ENCODE measurements at places on chromosomes 2 and 18. TPM values are rescaled to one million over a fixed set of nuclear protein-coding genes. Genes with fewer than 3 reads are reported as not detected.

DNA sequence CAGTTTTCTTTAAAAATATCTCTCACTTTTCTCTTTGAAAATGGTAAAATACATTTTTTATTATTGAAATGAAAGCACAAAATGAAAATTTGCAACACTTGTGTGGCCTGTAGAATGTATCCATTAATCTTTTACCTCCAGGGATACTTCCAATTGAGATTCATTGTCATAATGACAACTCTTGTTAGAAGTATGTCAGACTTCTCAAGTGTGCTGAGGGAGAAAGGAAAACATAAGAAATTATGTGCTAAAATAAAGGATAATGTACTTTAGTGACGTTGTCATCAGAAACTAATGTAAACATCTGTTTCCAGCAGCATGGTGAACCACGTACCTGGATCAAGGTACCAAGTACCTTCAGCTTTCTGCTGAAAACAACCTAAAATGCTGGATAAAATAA, 195.8 kb upstream of the STON1 start:
- H3K27me3 ChIP-seq = no peaks in the 10 kb centered on the region
- H3K36me3 ChIP-seq = no peaks in the 10 kb centered on the region
- no peak for DNase-seq
- no peaks in the 10 kb centered on the region for H3K4me1 ChIP-seq
- H3K27ac ChIP-seq = no peak overlapping the region
- no peak overlapping the region for H3K4me3 ChIP-seq

DNA sequence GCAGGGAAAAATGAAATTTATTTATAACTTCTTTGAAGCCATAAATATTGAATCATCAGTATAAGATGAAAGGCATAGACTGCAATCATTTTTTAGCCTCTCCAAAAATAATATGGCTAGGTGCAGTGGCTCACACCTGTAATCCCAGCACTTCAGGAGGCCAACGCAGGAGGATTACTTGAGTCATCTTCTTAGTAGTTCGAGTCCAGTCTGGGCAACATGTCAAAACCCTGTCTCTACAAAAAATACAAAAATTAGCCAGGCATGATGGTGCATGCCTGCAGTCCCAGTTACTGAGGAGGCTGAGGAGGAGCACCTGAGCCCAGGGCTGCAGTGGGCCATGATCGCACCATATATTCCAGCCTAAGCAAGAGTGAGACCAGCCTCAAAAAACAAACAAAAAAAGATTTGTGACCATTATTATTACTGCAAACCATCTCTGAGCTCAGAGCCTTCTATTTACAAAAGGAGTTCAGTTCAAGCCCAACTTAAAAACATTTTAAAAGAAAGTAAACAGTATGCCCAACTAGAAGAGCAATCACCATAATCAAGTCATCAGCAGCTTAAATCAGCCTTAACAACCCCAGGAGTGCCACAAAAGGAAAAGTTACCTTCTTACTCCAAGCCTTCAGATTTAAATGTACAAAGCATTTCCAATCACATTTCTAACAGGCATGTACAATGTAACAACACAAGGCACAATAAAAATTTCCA, 37.5 kb downstream of the KCNG3 start:
- no peak for DNase-seq
- H3K36me3 ChIP-seq = no peaks in the 10 kb centered on the region
- H3K4me3 ChIP-seq = no peak overlapping the region
- no peak overlapping the region for H3K27ac ChIP-seq
- H3K4me1 ChIP-seq = no peaks in the 10 kb centered on the region

Gene INPP4A
- polyA plus RNA-seq = 1.8 TPM

DNA sequence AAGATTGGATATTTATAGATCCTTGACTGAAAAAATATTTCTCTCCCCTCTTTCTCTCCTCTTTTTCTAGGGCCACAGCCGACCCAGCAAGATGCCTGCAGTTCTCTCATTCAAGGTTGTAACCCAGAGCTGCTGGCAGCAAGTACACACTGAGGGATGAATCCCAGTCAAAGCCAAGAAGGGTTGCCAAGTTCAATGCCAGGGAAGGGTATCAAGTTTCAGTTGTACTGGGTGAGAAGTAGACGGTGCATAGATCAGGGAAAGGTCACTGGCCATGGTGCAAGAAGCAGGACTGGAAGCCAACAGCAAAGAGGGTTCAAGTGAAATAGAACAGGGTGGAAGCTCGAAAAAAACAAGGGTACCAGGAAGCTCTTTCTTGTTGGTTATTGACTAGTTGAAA, 170.2 kb downstream of the NRP2 start:
- no peaks in the 10 kb centered on the region for H3K36me3 ChIP-seq
- no peaks in the 10 kb centered on the region for H3K27me3 ChIP-seq
- no peak overlapping the region for H3K4me3 ChIP-seq
- peaks cover 13% of the 10 kb centered on the region for H3K4me1 ChIP-seq
- H3K27ac ChIP-seq = no peak overlapping the region

DNA sequence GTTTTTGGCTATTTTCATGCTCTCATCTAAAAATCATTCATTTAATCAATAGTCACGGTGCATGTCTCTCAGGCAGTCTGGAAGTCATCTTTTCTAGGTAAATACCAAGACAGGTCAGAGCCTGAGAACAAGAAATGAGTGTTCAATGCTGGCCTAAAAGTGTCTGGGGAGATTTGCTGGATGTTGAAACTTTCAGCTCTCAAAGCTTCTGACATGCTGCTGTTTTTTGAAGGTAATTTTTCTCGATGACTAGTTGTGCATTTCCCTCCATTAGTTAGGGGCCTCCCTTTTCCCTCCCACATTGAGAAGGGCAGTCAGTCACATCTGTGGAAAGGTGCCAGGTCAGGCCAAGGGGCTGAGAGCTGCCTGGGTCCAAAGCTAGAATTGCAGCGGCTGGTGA, 115.6 kb downstream of the LPIN1 start:
- DNase-seq = no peak
- no peak overlapping the region for H3K4me3 ChIP-seq
- H3K4me1 ChIP-seq = peaks cover 13% of the 10 kb centered on the region
- H3K27ac ChIP-seq = no peak overlapping the region

DNA sequence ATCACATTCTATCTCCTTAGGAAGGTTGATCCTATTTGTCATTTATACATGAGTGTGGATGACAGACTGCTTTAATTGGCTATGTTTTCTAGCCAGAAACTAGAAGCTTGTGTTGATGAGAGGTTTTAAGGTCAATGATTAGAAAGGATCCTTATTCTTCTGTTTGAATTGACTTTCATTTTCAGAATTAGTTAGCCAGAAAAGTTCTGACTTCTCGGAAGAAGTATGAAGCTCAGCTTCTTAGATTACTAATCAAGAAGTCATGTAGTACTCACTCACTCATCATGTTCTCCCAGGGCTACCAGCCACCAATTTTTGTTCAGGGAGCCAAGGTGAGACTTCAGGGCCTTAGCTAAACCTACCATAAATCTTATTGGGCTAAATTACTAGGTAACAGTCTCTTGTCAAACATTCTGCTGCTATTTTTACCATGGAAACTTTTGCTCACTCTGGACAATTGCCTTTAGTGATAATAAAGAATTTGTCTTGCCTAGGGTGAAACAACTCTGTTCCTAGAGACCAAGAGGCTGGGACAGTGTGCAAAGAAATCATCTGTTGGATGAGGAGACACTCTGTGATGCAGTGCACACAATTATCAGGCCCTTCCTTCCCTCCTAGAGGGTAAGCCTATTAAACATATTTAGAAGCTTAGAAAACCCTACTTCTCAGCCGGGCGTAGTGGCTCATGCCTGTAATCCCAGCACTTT, 111.6 kb upstream of the DNMT3A start:
- peaks cover 14% of the 10 kb centered on the region for H3K4me1 ChIP-seq
- no peaks in the 10 kb centered on the region for H3K36me3 ChIP-seq
- H3K27me3 ChIP-seq = no peaks in the 10 kb centered on the region
- no peak overlapping the region for H3K4me3 ChIP-seq
- no peak overlapping the region for H3K27ac ChIP-seq

Gene GATA6
- polyA plus RNA-seq = 12.8 TPM

Gene RFX8
- not detected for polyA plus RNA-seq

Gene NCKAP5
- polyA plus RNA-seq = 0.52 TPM

GRCh38 chr2:156005531-156005930, 327.0 kb downstream of the NR4A2 start:
- DNase-seq = no peak
- no peak overlapping the region for H3K27ac ChIP-seq
- H3K27me3 ChIP-seq = no peaks in the 10 kb centered on the region
- H3K4me1 ChIP-seq = no peaks in the 10 kb centered on the region
- no peak overlapping the region for H3K4me3 ChIP-seq

DNA sequence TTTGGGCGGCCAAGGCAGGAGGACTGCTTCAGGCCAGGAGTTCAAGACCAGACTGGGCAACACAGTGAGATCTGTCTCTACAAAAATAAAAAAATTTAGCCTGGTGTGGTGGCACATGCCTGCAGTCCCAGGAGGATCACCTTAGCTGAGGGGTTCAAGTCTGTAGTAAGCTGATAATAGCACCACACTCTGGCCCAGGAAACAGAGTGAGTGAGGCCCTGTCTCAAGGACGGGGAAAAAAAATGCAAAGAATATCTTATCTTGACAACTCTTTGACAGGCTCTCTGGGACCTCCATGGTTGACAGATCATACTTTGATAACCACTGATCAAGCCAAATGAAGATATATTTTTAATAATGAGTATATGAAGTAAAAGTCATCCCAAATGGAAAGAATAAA, 22.7 kb downstream of the USP34 start:
- H3K4me1 ChIP-seq = no peaks in the 10 kb centered on the region
- no peak overlapping the region for H3K27ac ChIP-seq
- H3K4me3 ChIP-seq = no peak overlapping the region
- H3K27me3 ChIP-seq = no peaks in the 10 kb centered on the region
- no peaks in the 10 kb centered on the region for H3K36me3 ChIP-seq
- DNase-seq = no peak

Gene C2orf80
- polyA plus RNA-seq = not detected

Gene LRATD1
- 34.8 TPM for polyA plus RNA-seq

DNA sequence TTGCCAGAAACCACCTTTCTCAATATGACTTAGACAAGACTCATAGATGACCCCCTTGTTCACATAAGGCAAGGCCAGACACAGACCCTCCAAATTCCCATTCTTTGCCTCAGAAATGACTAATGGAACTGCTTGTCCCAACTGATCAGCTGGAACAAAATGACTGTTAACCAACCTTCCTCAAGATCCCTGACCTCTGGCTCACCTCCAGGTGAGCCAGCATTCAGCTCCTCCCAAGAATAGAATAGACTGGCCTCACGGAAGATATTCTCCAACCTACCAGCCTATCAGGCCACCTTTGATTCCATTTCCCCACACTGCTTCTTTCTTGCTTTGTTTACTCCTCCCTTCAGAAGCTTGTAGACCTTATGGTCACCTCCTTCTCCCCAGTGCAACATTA, 195.7 kb upstream of the VWC2L start:
- no peaks in the 10 kb centered on the region for H3K27me3 ChIP-seq
- no peak for DNase-seq
- H3K4me1 ChIP-seq = no peaks in the 10 kb centered on the region
- H3K36me3 ChIP-seq = no peaks in the 10 kb centered on the region

- no peaks in the 10 kb centered on the region for H3K27me3 ChIP-seq
- H3K27ac ChIP-seq = no peak overlapping the region
- H3K36me3 ChIP-seq = no peaks in the 10 kb centered on the region
- H3K4me1 ChIP-seq = peaks cover 22% of the 10 kb centered on the region
Observed at GRCh38 chr2:15127876-15128275, 433.3 kb downstream of the NBAS start.

DNA sequence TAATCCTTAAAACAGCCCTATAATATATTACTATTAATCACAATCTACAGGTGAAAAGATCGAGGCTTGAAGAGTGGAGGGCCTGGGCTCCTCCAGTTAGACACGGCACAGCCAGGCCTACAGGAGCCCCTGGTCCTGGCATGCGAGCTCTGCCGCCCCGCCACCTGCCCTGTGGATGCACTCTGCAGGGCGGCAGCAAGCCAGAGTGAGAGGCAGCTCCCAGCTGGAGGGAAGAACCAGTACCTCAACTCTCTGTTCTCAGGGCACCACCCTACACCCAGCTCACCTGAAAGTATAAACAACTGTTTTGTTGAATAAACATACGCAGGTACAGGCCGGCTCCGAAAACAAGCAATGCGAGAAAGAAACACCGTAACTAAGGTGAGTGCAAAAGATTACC, 34.6 kb downstream of the EIPR1 start:
- H3K27me3 ChIP-seq = no peaks in the 10 kb centered on the region
- H3K4me1 ChIP-seq = no peaks in the 10 kb centered on the region
- no peak overlapping the region for H3K4me3 ChIP-seq
- DNase-seq = no peak
- no peaks in the 10 kb centered on the region for H3K36me3 ChIP-seq

- H3K27ac ChIP-seq = no peak overlapping the region
- no peak overlapping the region for H3K4me3 ChIP-seq
- H3K27me3 ChIP-seq = peaks cover 16% of the 10 kb centered on the region
- no peaks in the 10 kb centered on the region for H3K4me1 ChIP-seq
- no peaks in the 10 kb centered on the region for H3K36me3 ChIP-seq
Observed at GRCh38 chr2:241542278-241542605, 16.3 kb upstream of the BOK start.

Data from sigmoid colon (tissue), 7 donors.